Fibroblast of the conjunctiva (primary cell): ENCODE measurements at places on chromosomes 5 and 9.

DNA sequence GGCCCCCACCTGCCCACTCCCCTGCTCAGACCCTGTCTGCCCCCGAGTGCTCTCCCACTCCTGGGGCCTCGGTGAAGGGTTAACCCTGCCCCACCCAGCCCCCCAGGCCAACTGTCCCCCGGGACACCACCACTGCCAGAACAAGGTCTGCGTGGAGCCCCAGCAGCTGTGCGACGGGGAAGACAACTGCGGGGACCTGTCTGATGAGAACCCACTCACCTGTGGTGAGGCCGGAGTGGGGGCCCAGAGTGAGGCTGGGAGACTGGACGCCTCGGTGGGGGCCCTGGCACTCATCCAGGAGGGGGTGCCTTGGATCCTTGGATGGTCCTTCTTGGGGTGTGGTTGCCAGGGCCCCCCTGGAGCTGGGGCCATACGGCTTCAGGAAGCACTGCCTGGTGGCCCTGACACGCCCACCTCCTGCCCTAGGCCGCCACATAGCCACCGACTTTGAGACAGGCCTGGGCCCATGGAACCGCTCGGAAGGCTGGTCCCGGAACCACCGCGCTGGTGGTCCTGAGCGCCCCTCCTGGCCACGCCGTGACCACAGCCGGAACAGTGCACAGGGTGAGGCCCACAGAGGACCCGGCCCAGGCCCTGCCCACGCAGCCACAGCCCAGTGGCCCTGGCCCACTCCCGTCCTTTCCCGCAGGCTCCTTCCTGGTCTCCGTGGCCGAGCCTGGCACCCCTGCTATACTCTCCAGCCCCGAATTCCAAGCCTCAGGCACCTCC, 2.1 kb downstream of the MAMDC4 start:
- DNase-seq, result no peak

DNA sequence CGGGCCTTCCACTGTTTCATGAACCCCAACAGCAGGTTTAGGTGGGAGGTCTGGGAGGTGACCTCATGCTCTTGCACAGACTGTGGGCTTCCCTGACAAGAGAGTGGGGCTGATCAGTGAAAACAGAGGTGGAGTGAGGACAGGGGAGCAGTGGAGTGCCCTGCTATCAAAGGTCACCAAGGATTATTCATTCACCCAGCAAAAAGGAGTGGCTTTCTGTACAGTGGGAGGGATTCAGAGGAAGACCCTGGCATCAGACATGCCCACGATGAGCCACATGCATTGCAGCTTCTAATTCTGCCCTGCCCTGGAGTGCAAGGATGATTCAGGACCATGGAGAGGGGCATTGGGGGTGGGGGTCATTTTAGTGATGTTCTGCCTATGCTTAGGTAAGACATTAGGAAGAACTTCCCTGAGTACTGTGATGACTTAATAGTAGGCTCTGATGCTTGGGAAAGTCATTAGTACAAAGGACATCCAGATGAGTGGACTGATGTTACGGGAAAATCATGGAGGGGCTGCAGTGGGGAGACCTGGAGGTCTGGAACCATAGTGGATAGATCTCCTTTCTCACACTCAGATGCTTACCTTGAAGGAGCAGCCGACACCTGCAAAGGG, 12.8 kb downstream of the TRAF1 start:
- no peak for DNase-seq

DNA sequence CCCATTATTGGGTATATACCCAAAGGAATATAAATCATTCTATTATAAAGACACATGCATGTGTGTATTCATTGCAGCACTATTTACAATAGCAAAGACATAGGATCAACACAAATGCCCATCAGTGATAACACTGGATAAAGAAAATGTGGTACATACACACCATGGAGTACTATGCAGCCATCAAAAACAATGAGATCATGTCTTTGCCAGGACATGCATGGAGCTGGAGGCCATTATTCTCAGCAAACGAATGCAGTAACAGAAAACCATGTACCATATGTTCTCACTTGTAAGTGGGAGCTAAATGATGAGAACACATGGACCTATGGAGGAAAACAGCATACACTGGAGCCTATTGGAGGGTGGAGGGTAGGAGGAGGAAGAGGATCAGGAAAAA, 402.4 kb downstream of the CSNK1G3 start:
- no peak for DNase-seq

DNA sequence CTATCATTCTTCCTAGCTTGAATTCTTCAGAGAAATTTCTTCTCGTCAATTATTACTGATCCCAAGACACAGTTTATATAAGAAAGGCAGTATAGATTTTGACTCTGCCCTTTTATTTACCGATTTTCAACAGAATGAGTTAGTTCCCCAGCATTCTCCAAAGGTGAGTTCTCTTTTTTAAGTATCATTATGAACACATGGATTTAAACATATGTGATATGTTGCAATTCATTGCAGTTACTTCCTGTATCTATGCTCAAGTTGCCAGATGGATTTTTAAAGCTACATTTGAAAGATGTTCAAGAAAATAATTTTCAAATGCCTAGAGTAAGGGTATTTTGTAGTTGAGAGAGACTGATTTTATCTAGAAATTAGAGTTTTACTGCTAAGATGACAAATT, 8.4 kb downstream of the WDR41 start:
- DNase-seq, result no peak

- peak; percentile 40 for DNase-seq
Observed at GRCh38 chr5:40223884-40224402, 455.8 kb upstream of the PTGER4 start.

DNA sequence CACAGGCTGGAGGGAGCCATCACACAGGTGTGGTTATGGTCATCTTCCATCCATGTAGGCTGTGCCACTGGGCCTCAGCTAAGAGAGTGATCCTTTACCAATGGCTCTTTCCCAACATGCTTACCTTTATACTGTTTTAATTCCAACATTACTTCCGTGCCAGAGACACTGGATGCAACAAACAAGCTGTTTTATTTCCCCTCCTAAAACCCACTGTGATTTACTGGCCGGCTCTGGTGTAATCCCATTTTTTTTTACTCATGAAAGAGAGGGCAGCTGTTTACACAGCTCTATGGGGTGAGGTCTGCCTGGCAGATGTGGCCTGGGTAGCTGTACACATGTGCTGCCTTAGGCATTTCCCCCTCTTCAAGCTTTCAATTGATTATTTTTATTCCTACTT, 58.5 kb downstream of the MACROH2A1 start:
- DNase-seq, result no peak

GRCh38 chr5:153774686-153775085, 264.0 kb downstream of the FAM114A2 start:
- DNase-seq, result no peak

DNA sequence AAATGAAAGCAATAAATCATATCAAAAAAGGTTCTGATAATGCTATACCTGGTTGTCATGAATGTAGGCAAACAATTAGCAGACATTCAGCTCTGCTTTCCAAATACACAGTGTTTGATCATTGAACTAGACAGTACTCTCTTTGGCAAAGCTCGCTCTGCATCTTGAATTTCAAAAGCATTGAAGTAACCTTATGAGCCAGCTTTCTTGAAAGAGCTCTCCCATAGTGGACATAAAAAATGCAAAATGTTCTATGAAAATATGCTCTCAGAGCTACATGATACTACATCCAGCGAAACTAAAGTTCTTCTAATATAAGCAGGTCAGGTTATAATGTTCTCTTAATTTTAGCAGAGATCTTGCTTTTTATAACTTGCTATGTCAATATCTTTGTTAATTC, 533.4 kb downstream of the CSNK1G3 start:
- no peak for DNase-seq

DNA sequence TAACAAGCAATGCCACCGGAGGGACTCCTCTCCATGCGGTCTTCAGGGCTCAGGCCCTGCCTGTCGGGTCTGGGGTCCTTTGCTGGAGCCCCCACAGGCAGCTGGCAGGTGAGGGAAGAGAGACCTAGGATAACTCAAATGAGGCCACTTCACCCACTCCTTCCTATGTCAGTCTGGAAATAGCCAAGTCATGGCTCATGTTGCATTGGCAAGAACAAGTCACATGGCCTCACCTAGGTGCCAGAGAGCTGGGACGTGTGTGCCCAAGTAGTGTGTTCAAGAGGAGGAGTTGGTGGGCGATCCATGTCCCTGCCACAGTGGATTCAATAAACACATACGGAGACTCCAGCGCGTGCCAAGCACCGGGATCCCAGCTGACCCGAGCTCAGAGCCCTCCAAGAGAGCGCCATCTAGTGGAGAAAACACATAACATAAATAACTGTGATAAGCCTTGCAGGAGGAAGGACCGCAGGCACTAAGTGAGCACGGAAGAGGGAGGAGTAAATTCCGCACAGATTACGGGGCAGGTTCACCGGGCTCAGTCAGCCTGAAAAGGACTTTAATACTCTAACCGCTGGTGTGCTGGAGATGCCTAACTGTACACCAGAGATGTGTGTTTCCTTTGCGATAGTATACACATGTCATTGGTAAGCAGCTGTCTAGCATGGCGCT, 580.8 kb downstream of the CCDC171 start:
- DNase-seq, result peak; percentile 44

DNA sequence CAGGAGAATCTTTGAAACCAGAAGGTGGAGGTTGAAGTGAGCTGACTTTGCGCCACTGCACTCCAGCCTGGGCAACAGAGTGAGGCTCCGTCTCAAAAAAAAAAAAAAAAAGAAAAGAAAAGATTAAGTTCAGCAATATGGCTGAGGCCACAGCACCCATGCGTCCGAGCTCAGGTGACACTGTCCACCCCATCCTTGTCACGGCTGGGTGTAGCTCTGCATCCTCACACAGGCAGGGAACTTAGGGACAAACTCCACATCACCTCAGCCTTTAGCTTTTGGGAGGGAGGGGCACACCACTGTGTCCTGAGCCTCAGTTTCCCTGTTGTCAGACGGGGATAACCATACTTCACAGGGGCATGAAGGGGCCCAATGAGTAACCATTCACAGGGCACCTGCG, 15.5 kb downstream of the FGD3 start:
- DNase-seq, result no peak

DNA sequence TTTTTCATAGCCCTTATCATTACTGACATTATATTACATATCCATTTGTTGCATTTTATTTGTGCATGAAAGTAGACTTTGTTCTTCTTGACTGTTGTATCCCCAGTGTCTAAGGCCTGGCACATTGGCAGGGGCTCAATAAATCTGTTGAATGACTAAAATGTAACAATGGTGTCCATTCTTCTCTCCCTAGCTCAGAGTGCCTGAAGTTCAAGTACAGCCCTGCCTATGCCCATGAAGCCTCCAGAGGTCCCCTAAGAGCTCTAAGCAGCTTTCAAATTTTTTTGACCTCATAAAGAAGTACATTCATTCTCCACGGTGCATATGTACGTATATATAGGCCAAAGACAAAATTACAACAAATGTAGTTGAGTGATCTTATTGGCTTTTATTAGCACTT, 4.2 kb upstream of the BSPRY start:
- DNase-seq, result no peak

DNA sequence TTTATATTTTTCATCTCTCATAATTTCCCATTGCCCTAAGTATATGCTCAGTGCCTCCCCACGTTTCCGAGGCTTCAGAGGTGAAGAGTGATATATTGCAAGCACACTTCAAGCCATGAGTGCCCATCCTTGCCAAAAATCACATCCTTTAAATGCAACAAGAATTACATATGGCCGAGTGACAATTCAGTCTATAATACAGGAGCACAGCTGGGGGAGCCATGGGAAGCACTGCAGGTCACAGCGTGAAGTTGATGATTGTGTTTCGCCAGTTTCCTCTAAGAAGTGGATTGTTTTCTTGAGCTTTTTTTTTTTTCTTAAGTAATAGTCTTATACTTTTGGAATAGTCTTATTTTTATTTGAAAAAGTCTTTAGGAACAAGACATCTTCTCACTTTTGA, 61.1 kb downstream of the MTRR start:
- DNase-seq, result no peak

- peak; percentile 84 for DNase-seq
Observed at GRCh38 chr9:6080154-6080716, 64.8 kb upstream of the RANBP6 start.

GRCh38 chr5:34055667-34056066, 12.7 kb upstream of the C1QTNF3 start:
- no peak for DNase-seq

DNA sequence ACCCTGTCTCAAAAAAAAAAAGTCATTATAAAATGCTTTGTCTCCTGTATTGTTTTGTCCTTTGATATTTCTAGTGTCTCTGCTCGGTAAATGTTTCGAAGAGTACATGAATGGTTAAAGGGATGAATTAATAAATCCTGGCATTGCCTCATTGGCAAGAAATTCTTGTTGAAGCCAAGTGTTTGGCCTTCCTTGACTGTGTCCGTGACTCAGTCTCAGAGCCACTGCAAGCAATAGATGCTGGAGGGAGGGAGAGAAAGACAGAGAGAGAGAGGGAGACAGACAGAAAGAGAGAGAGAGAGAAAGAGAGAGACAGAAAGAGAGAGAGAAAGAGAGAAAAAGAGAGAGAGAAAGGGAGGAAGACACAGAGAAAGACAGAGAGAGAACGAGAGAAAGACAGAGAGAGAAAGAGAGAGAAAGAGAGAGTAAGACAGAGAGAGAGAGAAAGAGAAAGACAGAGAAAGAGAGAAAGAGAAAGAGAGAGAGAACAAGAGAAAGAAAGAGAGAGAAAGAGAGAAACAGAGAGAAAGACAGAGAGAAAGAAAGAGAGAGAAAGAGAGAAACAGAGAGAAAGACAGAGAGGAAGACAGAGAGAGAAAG, 72.5 kb upstream of the RXRA start:
- no peak for DNase-seq

DNA sequence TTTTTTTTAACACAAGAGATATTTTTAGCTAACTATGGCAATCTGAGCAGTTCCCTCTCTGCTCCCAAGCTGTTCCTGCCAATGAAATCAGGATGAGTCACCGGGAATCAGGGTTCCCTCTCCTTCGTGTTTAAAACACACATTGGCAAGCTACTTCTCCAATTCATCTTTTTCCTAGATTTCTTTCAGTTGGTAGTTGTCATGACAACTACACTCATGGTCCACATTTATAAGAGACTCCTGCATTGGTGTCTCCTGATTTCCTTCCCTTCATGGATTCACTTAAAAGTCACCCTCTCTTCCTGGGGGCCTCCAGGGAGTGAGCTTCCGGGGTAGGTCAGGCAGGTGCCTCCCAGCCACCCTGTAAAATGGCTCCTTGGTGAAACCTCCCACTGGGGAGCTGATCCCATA, 72.3 kb upstream of the NIPAL4 start:
- peak; percentile 75 for DNase-seq

GRCh38 chr5:13943676-13944075, 812 bp downstream of the DNAH5 start:
- DNase-seq, result no peak

- DNase-seq, result no peak
Observed at GRCh38 chr9:134299883-134300282, 26.4 kb upstream of the RXRA start.

DNA sequence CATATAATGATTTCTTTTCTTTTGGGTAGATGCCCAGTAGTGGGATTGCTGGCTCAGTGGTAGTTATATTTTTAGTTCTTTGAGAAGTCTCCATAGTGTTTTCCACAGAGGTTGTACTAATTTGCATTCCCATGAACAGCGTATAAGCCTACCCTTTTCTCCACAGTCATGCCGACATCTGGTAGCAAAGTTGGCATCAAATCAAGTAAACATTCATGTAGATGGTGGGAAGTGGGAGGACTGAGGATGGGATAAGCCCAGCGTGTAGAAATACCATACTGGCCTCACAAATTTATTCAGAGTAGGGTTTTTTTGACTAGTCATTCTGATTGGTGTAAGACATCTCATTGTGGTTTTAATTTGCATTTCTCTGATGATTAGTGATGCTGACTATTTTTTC, 115.4 kb downstream of the EGFLAM start:
- DNase-seq, result peak; percentile 3
